ENCODE measurements at places on chromosomes 6 and 20. TPM values are rescaled to one million over a fixed set of nuclear protein-coding genes. Genes with fewer than 3 reads are reported as not detected.
A peak's percentile ranks its signal among the peaks of the same experiment; 100 is the strongest.

DNA sequence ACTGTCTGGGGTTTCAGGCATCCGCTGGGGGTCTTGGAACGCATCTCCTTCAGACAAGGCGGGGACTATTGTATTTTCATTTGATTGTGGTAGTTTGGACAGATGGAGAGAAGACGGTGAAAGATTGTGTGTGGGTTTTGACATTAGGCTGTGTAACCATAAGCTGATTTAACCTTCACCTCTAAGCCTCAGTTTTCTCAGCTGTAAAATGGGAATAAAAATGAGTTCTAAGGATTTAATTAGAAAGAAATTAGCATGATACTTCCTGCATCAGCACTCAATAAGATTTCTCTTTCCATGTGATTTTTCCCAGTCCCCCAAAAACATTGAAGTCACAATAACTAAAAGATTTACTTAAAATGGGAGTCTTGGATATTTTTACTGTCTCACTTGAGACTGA, 78.1 kb downstream of the CBFA2T2 start:
- no peak overlapping the region for H3K4me3 ChIP-seq
- peaks cover 19% of the 10 kb centered on the region for H3K4me1 ChIP-seq
- DNase-seq, result no peak
- no peaks in the 10 kb centered on the region for H3K36me3 ChIP-seq
- H3K27me3 ChIP-seq, result no peaks in the 10 kb centered on the region

The ZBTB12 gene
- total RNA-seq, result 4.8 TPM

The SOBP gene
- 0.02 TPM for total RNA-seq

DNA sequence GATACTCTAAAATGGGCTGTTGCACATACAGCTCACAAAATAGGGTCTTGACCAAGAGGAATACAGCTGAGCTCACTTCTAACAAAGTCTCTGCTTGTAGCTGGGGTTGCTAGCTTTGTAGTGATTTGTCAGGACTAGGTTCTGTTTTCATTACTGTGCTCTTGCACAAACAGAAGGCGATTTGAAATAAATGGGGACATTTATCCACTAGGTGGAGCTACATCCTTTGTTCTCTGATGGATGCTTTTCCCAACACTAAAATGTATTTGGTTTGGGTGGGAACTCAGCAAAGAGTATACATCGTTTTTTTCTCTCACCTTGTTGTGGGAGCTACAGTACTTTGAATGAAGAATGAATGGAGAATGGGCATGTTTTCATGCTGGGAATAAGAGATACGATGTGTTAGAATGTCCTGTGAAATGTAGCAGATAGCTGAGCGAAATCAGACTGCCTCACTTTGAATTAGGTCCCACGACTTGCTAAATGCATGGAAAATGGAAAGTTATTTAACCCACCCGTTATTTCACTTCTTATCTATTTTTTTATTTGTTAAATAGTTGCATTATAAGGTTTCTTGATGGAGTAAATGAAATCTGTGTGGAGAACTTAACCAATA, 494.7 kb upstream of the MAP3K7 start:
- H3K27me3 ChIP-seq, result no peaks in the 10 kb centered on the region
- H3K4me1 ChIP-seq, result no peaks in the 10 kb centered on the region
- no peak for DNase-seq
- H3K4me3 ChIP-seq, result no peak overlapping the region
- H3K36me3 ChIP-seq, result no peaks in the 10 kb centered on the region

DNA sequence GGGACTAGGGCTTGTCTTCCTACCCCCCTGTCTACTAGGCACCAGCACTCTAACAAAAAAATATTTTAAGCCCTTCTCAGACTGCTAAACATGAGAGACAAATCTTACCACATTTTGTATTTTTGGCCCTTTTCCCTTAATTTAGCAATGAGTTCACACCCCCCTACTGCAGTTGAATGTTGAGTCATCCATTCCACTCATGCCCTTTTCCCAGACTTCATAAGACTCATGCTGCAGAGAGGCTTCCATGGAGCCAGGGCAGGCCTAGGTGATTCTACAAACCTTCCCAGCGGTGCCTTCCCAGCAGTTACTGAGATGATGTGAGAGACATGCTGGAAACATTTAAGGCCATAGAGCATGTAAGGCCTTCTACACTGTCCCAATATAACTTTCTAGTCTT, 53.9 kb downstream of the PXDC1 start:
- H3K36me3 ChIP-seq, result no peaks in the 10 kb centered on the region
- H3K4me1 ChIP-seq, result no peaks in the 10 kb centered on the region
- H3K27ac ChIP-seq, result no peak overlapping the region
- DNase-seq, result no peak

DNA sequence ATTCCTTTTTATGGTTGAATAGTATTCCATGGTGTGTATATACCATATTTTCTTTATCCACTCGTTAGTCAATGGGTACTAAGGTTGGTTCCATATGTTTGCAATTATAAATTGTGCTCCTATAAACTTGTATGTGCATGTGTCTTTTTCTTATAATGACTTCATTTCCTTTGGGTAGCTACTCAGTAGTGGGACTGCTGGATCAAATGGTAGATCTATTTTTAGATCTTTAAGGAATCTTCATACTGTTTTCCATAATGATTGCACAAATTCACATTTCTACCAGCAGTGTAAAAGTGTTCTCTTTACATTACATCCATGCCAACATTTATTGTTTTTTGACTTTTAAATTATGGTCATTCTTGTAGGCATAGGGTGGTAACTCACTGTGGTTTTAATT, 164.3 kb downstream of the TASP1 start:
- no peak overlapping the region for H3K27ac ChIP-seq
- H3K27me3 ChIP-seq, result no peaks in the 10 kb centered on the region
- H3K36me3 ChIP-seq, result peaks cover 10% of the 10 kb centered on the region
- no peak for DNase-seq
- H3K4me1 ChIP-seq, result peaks cover 13% of the 10 kb centered on the region

The C20orf144 gene
- total RNA-seq, result 0.28 TPM

- no peaks in the 10 kb centered on the region for H3K4me1 ChIP-seq
- no peak overlapping the region for H3K4me3 ChIP-seq
- DNase-seq, result no peak
- H3K27me3 ChIP-seq, result no peaks in the 10 kb centered on the region
- no peaks in the 10 kb centered on the region for H3K36me3 ChIP-seq
Measured at GRCh38 chr6:154113392-154113791, 74.4 kb downstream of the OPRM1 start.

DNA sequence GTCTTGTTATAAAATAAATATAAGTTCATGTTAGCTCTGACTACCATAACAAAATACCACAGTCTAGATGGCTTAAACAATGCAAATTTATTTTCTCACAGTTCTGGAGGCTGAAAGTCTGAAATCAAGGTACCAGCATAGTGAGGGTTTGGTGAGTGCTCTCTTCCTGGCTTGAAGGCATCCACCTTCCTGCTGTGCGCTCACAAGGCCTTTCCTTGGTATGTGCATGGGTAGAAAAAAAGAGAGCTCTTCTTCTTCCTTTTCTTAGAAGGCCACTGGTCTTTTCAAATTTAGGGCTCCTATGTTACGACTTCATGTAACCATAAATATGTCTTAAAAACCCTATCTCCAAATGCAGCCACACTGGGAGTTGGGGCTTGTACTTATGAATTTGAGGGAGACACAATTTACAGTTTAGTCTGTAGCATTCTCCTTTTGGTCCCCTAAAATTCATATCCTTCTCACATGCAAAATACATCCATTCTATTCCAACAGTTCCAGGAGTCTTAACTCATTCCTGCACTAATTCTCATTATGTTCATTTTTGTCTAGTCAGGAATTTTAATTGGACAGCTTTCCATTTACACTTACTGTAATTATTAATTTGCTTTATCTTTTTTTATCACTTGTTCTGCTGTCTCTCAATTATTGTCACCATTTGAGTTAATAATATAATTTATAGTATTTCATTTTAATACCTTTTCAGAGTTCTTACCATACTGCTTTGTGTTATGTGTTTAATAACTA, 381.9 kb upstream of the EPHA7 start:
- no peaks in the 10 kb centered on the region for H3K36me3 ChIP-seq
- H3K4me3 ChIP-seq, result no peak overlapping the region
- no peaks in the 10 kb centered on the region for H3K27me3 ChIP-seq
- DNase-seq, result no peak
- no peak overlapping the region for H3K27ac ChIP-seq

DNA sequence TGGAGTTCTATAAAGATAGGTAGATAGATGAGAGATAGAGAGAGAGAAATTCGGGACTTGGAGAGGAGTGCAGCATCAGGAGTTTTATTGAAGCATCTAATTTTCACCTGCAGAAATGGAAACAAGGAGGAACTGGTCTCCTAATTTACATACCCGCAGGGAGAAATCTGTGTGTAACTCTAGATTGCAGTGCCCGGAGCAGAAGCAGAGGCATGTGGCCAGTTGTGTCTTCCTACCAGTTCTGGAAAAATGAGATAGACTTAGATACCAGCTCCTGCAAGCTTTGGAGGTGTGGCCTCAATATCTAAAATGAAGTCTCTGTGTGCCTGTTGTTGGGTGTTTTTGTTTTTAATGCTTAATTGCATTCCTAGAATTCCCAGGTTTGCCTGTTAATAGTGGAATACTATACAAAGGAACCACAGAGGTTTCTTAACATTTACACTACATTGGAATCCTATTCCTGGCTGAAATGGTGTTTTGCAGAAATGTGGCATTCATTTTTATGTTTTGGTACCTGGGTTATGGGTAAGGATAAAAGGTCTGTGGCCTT, 57.4 kb downstream of the DTD1 start:
- H3K27me3 ChIP-seq, result no peaks in the 10 kb centered on the region
- H3K4me3 ChIP-seq, result no peak overlapping the region
- no peaks in the 10 kb centered on the region for H3K4me1 ChIP-seq
- no peak for DNase-seq

GRCh38 chr6:134238960-134239795, 78.7 kb downstream of the SGK1 start:
- H3K27ac ChIP-seq, result peak overlapping the region; percentile 67
- H3K4me3 ChIP-seq, result no peak overlapping the region
- no peaks in the 10 kb centered on the region for H3K27me3 ChIP-seq
- peaks cover 42% of the 10 kb centered on the region for H3K4me1 ChIP-seq
- DNase-seq, result no peak

DNA sequence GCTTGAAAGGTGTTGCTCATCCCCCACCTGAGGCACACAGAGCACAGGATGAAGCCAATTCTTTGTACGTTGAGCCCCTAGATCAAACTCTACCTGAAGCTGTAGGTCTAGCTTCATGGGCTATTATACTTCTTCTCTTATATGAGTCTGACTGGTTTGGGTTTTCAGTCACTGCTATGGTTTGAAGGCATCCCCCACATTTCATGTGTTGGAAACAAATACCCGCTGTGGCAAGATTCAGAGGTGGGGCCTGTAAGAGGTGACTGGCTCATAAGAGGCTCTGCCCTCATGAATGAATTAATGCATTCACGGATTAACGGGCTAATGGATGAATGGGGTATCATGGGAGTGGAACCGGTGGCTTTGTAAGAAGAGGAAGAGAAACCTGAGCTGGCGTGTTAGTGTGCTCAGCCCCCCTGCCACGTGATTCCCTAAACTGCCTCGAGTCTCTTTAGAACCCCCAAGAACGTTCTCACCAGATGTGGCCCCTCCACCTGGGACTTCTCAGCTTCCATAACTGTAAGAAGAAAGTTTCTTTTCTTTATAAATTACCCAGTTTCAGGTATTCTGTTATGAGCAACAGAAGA, 39.2 kb downstream of the PREX1 start:
- H3K27ac ChIP-seq, result peak overlapping the region; percentile 38
- peaks cover 15% of the 10 kb centered on the region for H3K36me3 ChIP-seq
- H3K4me1 ChIP-seq, result peaks cover 59% of the 10 kb centered on the region
- H3K27me3 ChIP-seq, result peaks cover 2% of the 10 kb centered on the region

The MYH7B gene
- 0.34 TPM for total RNA-seq

All from activated T-helper 2 cell treated with anti-CD3 and anti-CD28 coated beads, Interferon-gamma antibody, Interleukin-2, Interleukin-4, amounts not matched to agents 10 μg/mL and 5 μg/mL and 100 μg/mL, durations not matched to agents 14 hours and 24 hours and 36 hours (primary cell).